NCI-H187 treated with DMSO at 0.1 percent for 48 hours (cell line): ENCODE measurements at places on chromosomes 5 and 9.

DNA sequence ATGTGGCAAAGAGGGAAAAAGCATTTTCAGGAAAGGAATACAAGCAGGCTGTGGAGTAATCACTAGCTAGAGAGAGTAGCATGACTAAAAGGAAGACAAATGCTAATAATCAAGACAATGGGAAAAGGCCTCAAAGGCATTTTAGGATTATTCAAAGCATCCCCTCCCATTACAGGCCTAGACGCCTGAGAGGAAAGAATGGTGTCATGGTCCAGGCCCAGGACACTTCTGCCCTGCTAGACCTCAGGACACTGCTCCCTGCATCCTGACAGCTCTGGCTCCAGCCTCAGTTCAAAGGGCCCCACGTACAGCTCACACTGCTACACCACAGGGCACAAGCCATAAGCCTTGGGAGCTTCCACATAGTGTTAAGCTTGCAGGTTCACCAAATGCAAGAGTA is 40.8 kb upstream of the SHISAL2B start:
- DNase-seq, result no peak

- no peak for DNase-seq
These were observed at the start of gene NFIB for GRCh38 chr9:14313951-14314423. Gene NFIB (minus strand): TSS chr9:14314141. CDS start chr9:14313511, 630 bp downstream.

GRCh38 chr9:2466703-2467102 is 154.9 kb upstream of the VLDLR start:
- peak; percentile 57 for DNase-seq

DNA sequence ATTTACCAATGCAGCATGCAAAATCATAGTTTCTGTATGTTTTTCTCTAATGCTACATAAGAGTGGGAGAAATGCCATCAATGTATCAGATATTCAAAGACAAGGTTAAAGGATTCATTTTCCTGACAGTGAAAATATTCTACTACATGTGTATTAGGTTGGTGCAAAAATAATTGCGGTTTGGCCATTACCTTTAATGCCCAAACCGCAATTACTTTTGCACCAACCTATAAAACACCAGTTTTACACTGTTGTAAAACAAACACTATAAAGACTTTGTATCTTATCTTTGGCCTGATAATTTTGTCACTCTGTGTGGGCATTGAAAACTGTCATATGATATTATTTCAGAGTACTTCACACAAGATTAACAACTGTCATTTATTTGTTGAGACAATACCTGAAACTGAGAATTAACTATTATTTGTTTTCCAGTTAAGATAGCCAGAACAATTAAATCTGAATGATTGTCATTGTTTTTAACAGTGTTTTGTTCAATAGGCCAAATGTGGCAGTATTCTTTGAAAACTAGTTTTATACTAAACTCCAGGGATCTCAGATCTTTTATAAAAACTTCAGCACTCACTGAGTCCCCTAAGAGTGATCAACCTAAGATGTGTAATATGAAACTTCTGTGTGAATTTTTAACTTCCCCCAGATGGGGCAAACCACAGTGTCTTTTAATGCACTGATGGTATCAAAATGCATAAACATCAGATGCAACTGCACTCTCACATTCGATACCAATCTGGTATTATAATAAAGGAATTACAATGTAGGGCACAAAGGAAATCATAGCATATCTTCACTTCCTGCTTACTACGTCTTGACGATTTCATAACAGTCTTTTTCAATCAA is 53.8 kb upstream of the FBN2 start:
- no peak for DNase-seq

DNA sequence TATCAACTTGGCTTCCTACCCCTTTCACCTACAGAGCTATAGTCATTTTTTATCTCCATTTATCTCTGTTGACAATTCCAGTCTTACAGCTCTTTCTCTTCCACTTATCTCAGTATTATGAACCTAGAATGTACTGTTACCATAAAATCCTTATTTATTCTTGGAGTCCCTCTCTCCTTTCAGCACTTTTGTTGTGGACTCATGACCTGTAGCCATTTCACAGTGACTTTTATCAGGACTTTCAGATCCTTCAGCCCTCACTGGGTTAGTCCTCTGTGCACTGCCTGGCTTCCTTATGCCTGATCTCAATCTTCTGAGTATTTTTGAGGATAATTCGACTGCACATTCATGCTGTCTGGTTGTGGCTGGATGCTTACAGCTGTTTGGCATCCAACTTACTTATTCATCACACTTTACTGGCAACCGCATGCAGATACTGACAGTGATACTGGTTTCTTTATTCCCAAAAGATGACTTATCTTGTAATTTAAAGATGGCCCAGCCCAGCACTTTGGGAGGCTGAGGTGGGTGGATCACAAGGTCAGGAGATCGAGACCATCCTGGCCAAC is 293.3 kb downstream of the MAN2A1 start:
- DNase-seq, result no peak

GRCh38 chr9:96447406-96447805 is 2.6 kb upstream of the HABP4 start:
- no peak for DNase-seq

GRCh38 chr5:78719504-78720219 is 71.1 kb upstream of the LHFPL2 start:
- DNase-seq, result no peak

DNA sequence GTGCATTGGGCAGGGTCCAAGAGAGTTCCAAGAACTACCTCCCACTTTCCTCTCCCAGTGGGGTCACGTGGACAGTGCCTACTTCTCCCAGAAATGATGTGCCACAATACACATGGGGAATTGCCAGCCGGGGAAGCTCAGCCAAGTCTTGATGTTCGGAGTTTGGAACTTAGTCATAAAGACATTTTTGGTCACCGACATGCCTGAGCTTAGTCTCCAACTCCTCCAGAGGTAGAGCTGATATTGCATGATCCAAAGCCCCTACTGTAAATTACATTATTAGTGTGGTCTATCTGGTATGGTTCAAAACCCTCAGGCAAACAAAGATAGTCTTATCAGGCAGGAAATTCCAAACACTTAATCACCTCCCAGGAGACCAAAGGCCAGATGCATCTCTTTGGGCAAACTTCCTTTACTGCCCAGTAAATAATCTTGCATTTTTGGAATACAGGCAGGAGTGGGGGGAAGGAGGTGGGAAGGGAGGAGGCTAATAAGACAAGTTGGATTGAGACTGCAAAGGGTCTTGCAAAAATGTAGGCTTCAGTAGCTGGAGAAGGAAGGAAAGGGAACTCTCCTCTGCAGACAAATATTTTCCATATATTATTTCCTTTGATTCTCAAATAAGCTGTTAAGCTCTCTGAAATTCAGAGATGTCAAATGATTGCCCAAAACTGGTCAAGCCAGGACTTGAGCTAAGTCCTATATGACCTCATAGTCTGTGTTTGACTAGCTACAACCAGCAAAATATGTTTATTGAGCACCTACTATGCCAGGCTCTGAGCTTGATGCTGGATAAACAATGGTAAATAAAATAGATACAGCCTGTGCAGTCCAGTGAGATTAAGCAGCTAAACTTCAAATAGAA is 99.4 kb downstream of the DRD1 start:
- DNase-seq, result no peak

DNA sequence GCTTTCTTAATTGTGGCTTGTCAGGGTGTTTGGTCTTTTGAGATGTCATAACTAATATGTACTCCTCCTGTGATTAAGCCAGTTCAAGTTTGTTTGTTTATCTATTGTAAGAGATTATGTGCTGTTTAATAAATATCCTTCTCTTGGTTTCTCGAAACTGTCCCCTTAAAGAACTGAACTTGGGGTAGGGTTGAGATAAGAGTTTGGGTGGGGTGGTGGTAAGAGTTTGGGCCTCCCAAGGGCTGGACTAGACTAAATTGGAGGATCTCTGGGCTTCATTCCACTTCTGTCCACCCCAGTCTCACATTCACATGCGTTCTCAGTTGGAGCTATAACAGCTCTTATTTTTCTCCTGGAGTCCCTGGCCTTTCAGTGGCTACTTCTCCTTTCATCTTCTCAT is 38.2 kb downstream of the AQP7 start:
- DNase-seq, result no peak

GRCh38 chr5:50667023-50667652 is 701 bp downstream of the PARP8 start:
- DNase-seq, result no peak

DNA sequence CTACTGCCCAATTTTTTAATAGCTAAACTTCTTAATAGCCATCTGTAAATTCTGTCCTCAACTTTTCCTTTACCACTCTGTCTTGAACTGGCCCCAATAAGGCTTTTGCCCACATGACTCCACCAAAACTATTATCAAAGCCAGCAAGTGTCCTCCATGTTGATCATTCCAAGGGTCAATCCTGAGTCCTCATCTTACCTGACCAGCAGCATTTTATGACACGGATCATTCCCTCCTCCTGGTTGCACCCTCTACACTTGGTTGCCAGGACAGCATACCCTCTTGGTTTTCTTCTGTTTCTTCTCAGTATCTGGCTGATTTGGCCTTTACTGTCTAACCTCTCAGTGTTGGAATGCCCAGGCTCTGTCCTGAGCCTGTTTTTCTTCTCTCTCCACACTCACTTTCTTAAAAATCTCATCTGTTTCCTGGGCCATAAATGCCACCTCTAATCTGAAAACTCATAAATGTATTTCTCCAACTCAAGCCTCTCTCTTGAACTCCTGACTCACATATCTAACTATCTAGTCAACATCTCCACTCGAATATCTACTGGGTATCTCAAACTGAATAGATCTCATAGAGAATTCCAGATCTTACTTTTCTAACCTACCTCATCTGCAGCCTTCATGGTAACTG is 40.0 kb upstream of the CDC42SE2 start:
- DNase-seq, result no peak

DNA sequence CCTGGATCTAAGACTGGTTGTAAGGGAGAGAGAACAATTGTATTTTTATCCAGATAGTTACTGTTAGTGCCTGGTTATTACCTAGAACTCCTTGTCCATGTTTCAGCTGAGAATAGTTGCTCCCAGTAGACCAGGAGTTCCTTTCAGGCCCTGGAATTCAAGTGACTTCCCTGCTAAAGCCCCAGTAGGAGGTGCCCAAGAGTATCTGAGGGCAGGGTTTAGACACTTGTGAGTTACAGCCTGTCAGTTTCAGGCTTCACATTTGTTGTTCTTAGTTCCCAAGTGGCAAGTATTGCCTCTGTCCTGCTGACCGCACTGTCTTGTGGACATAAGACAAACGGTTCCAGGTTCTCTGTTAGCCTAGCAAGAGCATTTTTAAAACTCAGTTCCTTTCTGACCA is 743.9 kb upstream of the SEMA6A start:
- DNase-seq, result no peak

DNA sequence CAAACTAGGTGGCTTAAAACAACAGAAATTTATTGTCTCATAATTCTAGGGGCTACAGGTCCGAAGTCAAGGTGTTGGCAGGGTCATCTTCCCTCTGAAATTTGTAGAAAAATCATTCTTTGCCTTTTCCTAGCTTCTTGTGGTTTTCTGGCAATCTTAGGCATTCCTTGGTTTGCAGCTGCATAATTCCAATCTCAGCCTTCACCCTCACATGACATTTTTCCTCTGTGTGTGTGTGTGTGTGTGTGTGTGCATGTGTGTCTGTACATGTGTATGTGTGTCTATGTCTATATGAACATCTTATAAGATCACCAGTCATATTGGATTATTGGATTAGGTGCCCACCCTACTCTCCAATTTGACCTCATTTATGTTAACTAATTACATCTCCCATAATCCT is 330.6 kb downstream of the CHSY3 start:
- no peak for DNase-seq

DNA sequence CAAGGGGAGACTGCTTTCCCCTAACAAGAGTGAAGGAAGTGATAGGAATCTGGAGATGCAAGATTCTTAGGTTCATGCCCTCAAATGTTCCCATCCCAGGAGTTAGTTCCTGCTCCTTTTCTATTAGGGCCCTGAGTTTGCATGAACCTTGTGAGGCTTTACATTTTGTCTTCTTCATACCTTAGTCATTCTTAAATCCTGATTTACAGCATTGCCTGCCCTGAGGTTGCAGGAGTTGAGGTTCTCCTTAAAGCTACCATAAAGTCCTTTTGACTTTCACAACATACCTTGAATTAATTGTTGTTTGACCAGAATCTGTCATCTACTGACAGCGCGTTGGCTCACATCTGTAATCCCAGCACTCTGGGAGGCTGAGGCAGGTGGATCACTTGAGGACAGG is 151.5 kb upstream of the ABCA1 start:
- DNase-seq, result no peak

DNA sequence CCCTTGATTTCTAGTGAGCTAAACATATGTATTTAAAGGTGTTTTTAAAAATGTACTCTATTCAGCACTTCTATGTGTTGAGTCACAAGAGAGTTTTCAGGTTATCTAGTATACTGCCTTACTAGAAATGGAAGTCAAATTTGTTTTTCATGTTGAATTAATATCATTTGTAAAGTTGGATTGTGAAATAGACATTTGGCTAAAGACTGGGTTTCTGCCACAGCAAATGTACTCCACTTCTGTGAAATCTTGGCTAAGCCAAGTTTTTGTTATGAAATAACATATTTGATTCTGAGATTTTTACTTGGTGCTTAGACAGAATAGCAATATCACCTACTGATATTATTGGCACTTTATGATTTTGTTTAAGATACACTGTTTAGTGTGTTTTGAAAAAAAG is 106.0 kb downstream of the CWC27 start:
- no peak for DNase-seq

GRCh38 chr5:169848792-169849191 is 131.5 kb downstream of the INSYN2B start:
- no peak for DNase-seq

- DNase-seq, result no peak
These were observed 47.0 kb downstream of the KCNV2 start for GRCh38 chr9:2764353-2764752.

DNA sequence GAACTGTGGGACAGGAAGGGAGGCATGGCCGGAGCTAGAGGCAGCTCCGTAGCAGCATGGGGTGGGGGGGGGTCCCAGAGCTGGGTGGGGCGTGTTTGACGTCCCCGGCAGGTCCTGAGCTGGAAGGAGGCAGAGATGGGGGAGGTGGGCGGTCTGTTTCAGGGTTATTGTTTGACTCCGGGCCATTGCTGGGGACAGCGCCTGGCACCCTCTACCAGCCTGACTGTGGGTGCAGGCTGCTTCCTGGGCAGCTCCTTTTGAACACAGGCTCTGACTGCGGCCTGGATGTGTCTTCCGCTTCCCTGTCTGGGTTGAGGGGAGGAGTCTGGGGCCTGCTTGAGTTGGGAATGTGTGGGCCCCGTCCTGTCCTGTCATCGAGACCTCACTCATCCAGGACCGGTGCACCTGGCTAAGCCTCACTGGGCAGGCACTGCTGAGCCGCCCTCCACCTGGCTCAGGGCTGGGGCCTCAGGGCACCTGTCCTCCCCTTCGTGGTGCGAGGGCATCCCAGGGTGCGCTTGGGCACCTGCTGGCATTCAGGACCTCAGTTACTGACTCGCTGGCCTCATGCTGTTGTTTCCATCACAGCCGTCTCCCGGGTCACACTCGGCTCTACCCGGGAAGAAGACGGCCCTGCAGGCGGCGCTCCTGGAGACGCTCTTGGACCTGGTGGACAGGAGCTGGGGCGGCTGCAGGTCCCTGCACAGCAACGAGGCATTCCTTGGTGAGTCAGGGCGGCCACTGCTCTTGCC is 26.5 kb downstream of the CEP72 start:
- DNase-seq, result no peak

- no peak for DNase-seq
These were observed 34.0 kb downstream of the KIAA1958 start for GRCh38 chr9:112520656-112521055.

GRCh38 chr9:105158898-105159297 is 85.6 kb upstream of the SLC44A1 start:
- DNase-seq, result no peak
